ENCODE measurements at places on chromosomes 7 and 10.
A peak's percentile ranks its signal among the peaks of the same experiment; 100 is the strongest.

GRCh38 chr7:129780974-129781927 is 169.7 kb downstream of the NRF1 start:
- peak; percentile 57 for DNase-seq

GRCh38 chr10:121598263-121599249 is at the start of gene FGFR2:
TSS of gene FGFR2 (minus strand) at chr10:121598444. CDS start at chr10:121593817, 4,627 bp downstream.
- peak; percentile 52 for DNase-seq

DNA sequence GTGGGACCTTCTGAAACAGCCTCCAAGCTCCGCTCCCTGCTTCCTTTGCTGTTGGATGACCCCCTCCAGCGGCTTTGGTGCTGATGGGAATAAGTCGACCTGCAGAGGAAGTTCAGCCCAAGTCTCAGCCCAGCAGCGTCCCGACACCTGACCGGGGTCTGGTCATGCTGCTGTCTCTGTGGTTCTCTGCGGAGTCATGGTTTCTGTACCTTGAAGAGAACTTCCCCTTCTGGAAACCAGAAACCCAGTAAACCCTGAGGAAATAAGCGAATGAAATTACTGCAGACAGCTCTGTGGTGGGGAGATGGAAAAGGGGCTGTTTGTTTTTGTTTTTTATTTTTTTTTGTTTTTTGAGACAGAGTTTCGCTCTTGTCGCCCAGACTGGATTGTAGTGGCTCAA is 18.3 kb upstream of the ZNF12 start:
- DNase-seq, result no peak

DNA sequence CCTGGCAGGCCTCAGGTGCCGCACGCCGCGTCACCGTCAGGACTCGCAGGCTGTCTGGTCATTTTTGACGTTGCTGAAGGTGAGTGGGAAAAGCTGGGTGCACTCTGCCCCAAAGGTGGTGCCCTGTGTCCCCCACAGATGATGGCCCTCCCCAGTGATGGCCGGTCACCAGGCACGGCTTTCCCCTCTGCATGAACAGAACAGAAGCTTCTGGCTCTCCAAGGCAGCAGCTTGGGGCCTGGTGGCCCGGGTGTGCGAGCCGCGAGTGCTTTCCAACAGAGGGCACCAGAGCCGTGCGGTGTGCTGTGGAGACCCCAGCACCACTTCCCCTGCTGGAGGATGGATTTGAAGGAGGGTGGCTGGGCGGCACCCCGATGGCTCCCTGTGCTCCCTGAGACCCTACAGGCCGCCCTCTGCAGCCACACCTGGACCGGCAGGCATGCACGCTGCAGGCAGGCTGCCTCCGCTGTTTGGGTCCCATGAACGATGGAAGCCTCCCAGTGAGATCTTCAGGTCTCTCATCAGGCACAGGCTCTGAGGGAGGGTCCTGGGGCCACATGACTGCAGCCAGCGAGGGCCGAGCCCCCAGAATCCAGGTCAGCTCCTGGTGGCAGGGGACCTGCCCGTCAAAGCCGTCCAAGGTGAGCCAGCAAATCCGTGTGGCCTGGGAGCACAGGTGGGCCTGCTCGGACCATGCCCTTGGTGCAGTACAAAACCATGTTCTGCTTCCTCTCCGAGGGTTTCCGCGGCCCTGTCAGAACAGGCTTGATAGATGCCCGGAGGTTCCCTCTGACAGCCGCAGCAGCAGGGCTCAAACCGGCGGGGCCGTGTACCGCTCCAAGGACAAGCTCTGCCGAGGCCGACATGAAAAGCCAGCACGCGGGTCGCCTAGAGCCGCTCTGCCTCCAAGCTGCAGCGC is 195.4 kb downstream of the EBF3 start:
- DNase-seq, result peak; percentile 0

DNA sequence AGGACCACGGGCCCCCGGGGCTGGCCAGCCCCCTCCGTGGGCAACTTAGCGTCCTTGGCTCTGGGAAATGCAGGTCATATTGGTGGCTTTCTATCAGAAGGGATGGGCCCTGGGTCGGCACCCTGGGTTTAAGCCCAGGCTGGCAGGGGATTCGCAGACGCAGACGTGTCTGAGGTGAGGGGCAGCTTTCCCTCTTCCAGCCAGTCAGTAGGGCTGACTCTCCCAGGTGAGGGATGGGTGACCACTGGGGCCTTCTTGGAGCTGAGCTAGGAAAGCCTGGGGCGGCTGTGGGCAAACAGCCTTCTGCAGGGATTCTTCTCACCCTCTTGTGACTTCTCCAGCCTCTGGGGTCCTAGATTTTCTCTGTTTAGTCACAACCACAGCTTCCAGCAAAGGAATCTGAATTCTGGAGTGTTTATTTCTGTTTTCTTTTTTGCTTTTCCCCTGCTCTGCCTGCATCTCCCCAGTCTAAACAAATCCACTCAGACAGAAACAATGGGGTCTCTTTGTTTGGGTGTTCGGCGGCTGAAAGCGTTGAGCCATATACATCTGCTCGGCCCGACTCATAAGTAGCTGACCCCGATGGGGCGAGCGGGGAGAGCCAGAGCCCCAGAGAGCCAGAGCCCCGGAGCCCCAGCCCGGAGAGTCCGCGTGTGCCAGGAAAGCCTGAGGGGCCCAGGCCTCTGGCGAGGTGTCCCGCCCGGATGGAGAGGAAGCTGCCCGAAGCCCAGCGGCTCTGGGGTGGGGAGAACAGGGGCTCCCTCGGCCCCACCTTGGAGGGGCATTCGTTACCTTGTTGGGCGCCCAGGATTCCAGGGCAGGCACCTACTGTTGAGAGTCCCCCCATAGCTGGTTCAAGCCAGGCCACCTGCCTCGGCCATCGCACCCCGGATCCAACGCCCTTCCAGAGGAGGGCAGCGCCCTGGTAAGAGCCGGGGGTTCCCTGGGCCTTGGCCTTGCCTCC is 2.0 kb downstream of the MNX1 start:
- peak; percentile 47 for DNase-seq

- DNase-seq, result no peak
These were observed 220.2 kb downstream of the ARHGAP12 start for GRCh38 chr10:31708474-31708873.

- no peak for DNase-seq
These were observed 11.9 kb downstream of the SFXN4 start for GRCh38 chr10:119153661-119154060.

GRCh38 chr7:139985811-139986210 is 76.9 kb downstream of the PARP12 start:
- no peak for DNase-seq

DNA sequence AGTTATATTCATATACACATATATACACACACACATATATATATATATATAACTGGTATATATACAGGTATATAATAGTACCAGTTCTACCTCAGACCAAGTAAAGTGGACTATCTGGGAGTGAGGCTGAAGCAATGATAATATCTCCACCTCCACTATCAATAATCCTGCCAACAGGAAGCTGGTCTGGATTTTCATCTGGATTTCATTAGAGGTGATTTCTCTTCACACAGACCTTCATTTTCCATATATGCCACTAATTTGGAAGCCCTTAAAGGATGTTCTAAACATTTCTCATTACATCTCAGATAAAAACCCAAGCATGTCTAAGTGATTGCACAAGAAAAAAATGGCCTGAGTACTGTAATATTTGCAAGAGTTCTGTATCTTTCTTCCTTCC is 1.7 kb upstream of the SLC35B4 start:
- DNase-seq, result no peak

DNA sequence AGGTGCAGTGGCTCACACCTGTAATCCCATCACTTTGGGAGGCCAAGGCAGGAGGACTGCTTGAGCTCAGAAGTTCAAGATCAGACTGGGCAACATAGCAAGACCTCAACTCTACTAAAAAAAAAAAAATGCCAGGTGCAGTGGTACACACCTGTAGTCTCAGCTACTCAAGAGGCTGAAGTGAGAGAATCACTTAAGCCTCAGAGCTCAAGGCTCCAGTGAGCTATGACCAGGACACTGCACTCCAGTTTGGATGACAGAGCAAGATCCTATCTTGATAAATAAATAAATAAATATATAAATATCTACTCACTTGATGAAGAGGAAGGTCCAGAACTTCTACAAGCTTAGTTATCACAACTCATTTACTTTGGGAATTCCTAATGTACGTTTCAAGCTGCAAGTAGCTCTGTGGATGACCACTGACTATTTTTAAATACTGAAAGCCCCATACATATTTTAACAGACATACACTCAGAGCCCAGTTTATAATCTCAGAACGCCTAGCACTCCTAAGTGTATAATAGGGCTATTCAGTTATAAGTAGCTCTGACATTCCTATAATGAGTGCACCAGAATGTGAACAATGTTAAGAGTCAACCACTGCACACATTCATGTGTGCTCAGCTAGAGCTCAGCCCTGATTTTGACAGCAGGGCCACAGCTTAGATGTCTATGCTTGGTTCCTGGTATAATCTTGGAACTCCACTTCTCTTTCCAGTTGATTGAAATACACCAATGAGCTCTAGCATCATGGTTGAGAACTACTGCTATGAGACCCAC is 119.1 kb downstream of the CUBN start:
- no peak for DNase-seq

DNA sequence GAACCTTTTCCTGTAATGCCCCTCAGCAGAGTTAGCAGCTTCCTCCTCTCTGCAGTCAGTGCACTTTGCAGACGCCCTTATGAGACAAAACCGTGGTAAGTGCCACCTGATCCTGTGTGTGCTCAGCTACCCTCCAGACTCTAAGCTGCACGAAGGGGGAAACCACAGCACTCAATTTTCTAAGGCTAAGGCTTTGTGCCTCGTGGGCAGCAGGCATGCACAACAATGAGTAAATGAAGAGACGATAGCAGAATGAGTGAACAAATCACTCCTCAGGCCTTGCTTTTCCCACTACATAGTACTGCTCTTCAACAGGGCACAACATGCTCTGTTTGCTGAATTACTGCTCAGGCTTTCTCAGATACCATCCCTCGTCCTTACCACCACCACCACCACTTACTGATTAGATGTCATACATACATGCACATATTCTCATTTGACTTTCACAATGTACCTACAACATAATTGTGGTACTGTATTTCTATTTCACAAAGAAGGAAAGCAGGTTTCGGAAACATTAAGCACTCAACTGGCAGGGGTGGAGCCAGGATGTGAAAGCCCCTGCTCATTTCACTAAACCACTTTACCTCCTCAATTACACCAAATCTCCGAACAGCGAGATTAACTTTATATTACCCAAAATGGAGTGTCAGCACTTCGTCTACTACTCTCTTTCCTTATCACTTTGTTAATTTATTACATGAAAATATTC is 85.4 kb downstream of the ICA1 start:
- no peak for DNase-seq

- DNase-seq, result peak; percentile 6
These were observed 175.0 kb downstream of the CTNNA3 start for GRCh38 chr10:67520924-67521520.

DNA sequence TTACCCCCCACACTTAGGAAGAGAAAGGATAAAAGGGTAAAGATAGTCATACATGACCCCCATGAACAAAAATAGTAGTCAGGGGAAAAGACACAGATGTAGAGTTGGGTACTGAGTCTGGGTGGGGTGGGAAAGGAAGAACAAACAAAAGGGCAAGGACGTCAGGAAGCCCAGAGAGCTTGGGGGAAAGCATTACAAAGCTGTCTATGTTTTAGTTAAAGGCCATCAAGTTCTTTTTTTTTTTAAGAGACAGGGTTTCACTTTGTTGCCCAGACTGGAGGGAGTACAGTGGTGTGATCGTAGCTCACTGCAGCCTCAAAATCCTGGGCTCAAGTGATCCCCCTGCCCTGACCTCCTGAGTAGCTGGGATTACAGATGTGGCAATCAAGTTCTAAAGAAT is 98.4 kb upstream of the PDLIM1 start:
- no peak for DNase-seq

DNA sequence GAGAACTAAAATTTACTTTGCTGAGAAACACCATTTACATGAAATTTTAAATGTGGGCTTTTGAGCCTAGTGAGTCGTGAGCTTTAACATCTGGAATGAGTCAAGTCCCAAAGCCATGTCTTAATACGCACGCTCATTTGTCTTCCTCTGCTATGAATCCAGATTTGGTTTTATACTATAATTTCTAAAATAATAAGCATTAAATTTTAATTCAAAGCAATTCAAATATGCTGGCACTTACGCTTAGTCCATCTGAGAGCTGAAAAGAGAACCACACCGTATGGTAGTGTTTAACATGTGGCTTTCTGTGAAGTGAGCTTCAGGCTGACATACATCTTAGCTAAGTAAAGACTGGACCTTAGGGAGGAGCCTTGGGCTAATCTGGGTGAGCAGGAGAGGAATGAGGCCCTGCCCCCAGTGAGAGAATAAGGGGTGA is 52.2 kb downstream of the CUBN start:
- no peak for DNase-seq

DNA sequence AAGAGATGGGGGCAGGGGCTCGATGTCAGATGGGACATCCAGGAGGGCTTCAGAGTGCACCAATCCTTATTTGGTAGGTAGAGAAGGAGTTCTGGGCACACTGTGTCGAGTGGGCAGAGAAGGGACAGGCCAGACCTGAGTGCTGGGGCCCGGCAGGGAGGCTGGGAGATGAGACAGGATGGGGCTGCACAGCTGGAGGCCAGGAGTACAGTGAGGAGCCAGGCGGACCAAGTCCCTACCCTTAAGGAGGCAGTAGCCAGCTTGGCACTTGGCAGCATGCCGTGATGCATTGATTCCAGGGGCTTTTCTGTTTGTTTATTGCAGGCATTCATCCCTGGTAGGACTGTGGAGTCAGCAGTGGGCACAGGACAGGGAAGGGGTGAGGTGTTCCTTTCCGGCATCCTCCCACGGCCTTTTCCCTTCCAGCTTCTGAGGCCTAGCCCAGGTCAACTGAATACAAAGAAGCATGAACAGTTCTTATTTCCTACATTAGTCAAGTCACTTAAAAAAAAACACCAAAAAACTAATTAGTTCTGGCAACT is 168.8 kb upstream of the CDCA7L start:
- DNase-seq, result no peak

Data from NCI-H1417 (cell line).